ENCODE measurements at places on chromosomes 1 and 21. TPM values are rescaled to one million over a fixed set of nuclear protein-coding genes. Genes with fewer than 3 reads are reported as not detected.

Gene APOBEC4
- total RNA-seq = not detected

Gene TMEM52
- total RNA-seq = 1.4 TPM

Gene CATSPERE
- total RNA-seq = 1.2 TPM

Gene MEX3A
- 0.16 TPM for total RNA-seq

Gene TRIM46
- 0.12 TPM for total RNA-seq

Gene SLC44A5
- 4.6 TPM for total RNA-seq

Gene OR2L3
- total RNA-seq = not detected

Gene GPR161
- total RNA-seq = 4.0 TPM

Gene FCRL1
- not detected for total RNA-seq

Gene RSPO1
- not detected for total RNA-seq

Gene ETNK2
- total RNA-seq = 1.1 TPM

All from heart left ventricle (tissue), 16 donors.